Type B pancreatic cell (in vitro differentiated cells): ENCODE measurements at places on chromosomes 5 and 9. TPM values are rescaled to one million over a fixed set of nuclear protein-coding genes. Genes with fewer than 3 reads are reported as not detected.

Gene RAD23B
- 134 and 186 TPM in 2 replicates for total RNA-seq

Gene AMBP
- total RNA-seq, result 110 and 230 TPM in 2 replicates

Gene SPINK4
- not detected in 2 replicates for total RNA-seq

DNA sequence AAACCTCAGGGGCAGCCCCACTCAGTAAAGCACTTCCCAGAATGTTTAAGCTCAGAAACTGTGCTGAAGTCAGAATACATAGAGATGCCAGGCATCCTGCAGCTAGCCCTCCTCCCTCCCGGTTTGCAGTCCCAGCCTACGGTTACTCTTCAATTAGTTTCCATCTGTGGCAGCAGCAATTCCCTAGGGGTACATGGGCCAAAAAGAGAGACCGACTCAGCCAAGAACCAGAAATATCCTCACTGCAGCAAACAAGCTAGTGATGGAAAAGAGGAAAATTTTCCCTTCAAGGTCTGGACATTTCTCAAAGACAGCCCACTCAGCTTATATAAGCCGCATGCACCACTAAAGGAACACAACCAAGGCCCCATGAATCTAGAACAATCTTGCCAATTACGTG lies 89.1 kb upstream of the PPP2R2B start:
- DNase-seq, result no peak

DNA sequence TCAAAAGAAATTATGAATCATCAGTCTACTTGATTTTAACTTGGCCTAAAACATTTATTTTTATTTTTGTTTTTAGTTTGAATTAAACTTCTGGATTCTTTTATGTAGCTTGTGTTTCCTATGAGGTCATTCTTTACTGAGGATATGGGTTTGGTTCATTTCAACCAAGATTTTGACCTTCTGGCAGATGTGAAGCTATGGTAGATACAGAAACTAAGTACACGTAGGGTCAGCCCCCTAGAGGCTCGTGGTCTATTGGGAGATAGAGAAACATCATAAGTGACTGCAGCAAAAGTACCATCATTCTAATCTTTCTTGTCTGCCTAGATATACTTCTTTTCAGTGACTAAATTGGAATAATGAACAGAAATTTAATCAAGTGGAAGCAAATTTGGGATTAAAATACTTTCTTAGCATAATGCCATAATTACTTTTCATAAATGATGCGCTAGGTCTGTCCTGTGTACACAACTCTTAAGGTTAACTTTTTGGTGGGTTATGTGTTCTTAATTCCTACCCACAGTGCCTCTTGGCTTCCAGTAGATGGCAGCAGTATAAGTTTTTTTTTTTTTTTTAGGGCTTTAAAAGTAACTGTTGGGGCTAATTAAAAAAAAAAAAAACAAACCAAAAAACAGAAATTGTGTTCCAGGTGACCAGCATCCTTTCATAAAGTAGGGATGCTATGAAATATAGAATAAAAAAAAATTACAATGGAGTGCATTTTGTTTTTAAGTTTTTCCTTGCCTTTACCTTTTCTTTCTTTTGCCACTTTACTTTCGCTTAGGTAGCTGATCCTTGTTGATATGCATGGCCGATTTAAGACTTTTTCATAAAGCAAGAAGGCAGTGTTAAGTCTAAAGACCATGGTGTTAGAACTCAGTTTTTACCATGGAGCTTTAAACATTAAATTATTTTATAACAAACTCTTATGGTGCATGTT lies 49.9 kb downstream of the LRRTM2 start:
- no peak for DNase-seq

DNA sequence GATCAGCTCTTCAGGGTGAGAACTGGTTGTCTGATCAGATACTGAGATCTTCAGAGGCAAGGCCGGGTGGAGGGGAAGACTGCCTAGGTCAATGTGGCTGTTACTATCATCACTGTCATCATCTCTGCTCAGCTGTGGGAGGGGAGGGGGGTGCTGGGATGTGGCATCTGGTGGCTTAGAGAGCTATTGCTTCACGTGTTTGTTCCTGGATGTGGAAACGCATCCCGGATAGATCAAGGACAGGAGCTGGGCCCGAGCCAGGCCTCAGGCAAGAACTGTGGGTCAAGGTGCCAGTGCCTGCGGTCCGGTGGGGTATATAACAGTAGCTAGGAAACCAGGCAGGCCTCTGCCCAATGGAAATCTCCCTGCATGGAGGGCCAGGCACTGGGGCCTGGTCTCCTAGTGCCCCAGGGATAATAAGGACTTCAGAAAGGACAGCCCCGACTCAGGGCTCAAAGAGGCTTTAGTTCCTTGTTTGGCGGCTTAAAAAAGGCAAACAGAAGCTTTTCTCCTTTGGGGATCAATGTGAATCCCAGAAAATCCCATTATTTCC lies 30.3 kb upstream of the TIFAB start:
- no peak for DNase-seq

- DNase-seq, result peak; percentile 74
Observed at GRCh38 chr5:83472508-83473345, 1.2 kb downstream of the VCAN start.

GRCh38 chr5:120910629-120911028 lies 446.5 kb downstream of the PRR16 start:
- DNase-seq, result no peak

- DNase-seq, result no peak
Observed at GRCh38 chr5:151005950-151006576, 14.3 kb upstream of the GPX3 start.

- DNase-seq, result no peak
Observed at GRCh38 chr5:86684222-86684621, 66.5 kb downstream of the COX7C start.

GRCh38 chr9:99385215-99385614 lies 163.1 kb downstream of the SEC61B start:
- no peak for DNase-seq

- DNase-seq, result no peak
Observed at GRCh38 chr9:69180670-69181069, 6.6 kb downstream of the TJP2 start.
